ENCODE measurements at places on chromosomes 2 and 18.

DNA sequence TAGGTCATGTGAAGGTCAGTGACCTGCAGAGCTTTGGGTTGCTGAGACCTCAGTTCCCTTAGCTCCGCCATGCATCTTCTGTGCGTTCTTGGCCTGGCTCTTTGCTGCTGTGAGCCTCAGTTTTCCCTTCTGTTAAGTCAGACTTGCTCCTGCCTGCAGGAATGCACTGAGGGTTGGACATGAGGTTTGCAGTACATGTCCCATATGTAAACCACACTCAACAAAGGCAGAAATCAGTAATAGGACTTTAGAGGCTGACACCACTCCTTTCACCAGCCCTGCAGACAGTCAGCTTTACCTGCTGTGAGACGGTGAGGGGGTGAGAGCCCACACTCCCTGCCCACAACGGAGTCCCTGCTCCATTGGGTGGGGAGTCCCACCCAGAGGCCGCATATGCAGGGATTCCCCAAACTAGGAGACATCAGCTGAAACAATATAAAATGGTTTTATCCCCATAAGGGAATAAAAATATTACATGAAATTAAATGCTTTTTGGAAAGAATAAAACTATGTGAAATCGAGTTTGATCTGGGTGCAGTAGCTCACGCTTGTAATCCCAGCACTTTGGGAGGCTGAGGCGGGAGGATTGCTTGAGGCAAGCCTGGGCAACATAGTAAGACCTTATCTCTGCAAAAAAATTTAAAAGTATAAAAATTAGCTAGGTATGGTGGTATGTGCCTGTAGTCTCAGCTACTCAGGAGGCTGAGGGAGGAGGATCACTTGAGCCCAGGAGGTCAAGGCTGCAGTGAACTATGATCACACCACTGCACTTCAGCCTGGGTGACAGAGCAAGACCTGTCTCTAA lies 55.1 kb downstream of the MYO7B start:
- no peak for DNase-seq

- no peak for DNase-seq
Observed at GRCh38 chr18:30748541-30748940, 294.0 kb downstream of the DSC3 start.

DNA sequence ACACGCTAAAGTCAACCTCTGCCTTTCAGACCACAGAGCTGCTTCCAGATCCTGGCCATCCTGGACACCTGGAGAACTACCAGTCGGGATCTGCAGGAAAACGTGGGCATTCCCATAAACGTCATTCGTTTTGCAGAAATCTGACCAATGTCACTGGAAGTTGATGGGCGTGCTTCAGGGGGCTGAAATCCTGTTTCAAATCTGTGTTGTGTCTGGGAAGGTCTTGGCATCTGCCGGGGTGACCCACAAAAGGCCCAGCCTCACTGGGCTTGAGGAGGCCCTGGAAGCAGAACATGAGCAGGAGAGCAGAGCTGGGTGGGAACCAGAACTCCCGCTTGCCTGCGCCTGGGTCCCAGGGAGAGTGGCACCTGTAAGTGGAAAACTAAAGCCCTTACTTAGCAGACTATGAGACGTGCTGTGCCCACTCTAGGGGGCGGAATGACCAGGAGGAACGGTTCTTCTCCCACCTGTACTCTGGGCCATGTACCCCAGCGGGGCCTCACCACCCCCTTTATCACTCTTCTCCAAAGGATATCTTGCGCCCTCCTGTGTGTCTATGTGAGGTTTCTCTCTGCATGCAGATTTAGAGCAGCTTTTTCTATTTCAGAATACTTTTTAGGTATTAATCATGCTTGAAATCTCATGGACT lies 200.9 kb downstream of the FAM210A start:
- no peak for DNase-seq

- no peak for DNase-seq
Observed at GRCh38 chr2:70160545-70160944, 30.3 kb downstream of the C2orf42 start.

- no peak for DNase-seq
Observed at GRCh38 chr18:70461323-70462077, 172.7 kb downstream of the SOCS6 start.

DNA sequence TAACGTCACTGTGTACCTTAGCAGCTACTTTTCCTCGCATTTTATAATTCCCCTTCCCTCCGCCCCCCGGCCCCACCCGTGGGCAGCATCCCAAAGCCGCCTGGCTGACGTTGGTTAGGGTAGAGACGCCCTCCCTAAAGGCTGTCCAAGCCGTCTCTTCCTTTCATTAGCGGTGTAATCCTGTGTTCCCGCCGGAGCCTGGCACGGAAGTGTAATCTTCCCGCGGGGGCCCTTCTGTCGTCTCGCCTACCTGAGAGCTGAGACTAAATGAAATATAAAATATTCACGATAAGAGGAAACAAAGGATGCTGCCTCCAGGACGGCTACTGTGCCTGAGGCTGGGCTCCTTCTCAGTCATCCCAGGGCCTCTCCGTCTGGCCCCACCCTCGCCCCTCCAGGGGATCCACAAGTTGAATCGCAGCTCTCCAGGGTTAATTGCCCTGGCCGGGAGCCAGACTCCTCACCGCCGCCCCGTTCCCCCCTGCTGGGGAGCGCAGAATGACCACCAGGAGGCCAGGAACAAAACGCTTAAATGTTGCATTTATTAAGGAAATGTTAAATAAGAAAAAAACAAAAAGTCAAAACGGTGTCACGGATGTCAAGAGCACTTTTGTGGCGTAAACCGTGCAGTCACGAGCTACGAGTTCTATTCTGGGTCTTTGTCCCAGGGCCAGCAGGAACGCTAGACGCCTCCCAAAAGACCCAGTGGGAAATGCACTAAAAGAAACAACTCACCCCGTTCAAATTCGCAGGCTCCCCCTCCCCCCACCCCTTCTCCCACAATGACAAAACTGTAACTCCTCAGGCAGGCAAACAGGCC lies 1.5 kb downstream of the RPRM start:
- no peak for DNase-seq

DNA sequence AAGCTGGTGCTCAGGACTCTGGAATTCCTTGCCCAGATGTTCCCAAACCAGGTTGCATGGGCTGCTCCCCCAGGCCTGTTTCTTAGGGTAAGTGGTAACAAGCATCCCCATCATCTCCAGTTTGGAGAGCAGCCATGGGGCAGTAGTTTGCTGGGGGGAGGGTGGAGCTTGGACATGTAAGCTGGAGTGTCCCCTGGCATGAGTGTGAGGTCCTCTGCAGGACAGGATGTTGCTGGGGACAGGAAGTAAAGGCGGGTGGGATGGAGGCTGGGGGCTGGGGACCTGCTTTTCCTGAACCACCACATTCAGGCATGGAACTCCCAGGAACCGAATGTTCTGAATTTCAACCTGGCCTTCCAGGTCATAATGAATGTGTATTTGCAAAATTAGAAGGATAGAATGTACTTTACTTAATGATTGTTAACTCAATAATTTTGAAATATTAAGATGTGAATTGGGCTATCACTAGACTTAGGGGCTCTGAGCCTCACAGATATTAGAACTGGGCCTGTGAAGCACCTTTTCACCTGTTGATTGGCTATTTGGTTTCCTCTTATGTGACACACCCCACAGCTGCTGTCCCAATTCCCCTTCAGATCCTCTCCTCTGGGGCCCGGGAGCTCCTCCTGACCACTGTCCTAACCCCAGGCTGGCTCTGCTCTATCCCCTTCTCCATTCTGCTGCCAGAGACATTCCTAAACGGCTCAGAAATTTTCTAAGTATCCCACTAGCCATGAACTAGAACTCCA lies 66.4 kb upstream of the EPAS1 start:
- no peak for DNase-seq

DNA sequence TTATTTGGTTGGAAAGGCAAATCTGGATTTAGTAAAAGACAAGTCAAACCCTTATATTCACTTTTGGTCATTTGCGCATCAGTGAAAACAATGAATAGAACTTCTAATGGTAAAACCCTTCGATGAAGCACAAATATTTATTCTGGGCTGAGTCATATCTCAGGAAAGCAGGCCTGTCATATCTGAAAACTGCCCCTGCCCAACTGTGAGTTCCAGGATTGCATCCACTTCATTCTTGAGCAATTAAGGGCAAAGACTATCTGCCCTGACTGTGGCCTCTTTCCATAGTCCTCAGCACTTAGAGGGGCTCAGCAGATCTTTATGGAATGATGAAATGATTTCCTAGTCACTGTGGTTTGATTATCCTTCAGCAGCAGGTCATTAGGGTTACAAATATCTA lies 795.2 kb upstream of the ID2 start:
- DNase-seq, result no peak

DNA sequence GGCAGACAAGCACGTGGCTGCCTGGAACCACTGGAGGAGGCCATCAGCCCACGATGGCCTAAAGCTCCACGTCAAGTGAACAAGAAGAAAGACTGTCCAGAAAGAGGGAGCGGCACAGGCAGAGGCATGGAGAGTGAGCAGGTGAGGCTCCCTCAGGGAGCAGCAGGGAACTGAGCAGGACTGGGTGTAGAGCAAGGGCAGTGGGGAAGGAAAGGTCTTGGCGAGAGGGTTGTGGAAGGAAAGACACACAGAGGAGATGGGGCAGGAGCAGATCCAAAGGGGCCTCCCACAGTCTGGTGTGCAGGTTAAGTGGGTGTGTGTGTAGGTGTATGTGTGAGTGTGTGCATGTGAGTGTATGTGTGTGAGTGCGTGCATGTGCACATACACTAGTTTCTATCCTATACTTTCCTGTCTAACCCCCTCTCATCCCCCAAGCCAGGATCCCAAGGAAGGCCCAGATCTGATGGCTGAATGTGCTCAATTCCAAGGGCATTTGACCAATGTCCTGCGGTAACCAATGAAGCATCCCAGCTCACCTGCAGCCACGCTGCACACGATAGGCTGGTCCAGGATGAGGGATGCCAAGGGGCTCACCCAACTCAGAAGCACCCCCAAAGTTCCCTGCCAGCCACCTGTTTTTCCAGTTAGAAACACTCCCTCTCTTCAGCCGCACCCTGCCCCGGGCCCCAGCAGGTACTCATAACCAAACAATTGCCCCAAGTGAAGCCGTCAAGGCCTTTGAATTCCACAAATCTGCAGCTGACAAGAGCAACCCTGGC lies 262.5 kb upstream of the RAB6C start:
- DNase-seq, result no peak

DNA sequence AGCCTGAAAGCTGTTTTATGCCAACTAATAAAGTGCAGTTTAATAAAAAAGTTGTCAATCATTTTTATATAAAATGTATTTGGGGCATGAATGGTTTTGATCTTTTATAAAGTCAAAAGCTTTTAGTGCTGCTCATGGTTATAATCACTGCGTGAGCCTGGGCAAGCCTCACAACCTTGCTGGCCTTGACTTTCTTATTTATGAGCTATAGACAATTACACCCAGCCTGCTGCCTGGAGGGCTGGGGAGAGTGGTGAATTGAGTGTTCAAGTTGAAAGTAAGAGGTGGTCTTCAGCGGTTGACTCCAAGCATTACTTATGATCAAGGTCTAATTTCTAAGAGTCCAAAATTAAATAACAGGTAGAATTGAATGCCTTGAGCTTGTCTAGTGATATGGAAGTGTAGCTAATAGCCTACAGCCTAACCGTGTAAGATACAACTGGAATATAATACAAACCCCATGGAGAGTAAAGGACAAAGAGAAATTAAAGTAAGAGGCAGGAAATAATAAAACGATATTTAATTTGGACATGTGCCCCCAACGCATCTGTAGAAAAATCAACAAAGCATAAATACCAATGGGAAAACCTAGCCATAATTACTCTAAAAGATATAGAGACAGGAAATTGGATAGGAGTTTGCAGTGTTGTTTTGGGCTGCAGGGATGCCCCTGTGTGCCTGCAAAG lies 106.0 kb upstream of the CYP1B1 start:
- no peak for DNase-seq

DNA sequence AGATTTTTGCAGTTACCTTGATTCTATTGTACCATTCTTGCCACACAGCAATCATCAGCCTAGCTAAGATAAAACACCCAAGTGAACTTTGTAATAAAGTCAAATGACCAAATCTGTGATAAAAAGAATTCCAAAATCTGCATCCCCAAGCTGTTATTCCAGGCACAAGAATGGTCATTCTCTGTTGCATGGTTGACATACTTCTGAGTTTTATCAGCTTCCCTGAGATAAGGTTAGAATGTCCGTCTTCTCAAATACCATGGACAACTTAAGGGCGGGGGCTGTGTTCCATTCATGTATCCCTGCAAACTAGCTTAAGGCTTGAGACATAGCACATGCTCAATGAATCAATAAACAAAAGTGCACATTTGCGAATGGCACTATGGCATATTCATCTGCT lies 8.1 kb upstream of the BMP10 start:
- no peak for DNase-seq

- DNase-seq, result no peak
Observed at GRCh38 chr2:163493359-163494298, 242.2 kb downstream of the FIGN start.

DNA sequence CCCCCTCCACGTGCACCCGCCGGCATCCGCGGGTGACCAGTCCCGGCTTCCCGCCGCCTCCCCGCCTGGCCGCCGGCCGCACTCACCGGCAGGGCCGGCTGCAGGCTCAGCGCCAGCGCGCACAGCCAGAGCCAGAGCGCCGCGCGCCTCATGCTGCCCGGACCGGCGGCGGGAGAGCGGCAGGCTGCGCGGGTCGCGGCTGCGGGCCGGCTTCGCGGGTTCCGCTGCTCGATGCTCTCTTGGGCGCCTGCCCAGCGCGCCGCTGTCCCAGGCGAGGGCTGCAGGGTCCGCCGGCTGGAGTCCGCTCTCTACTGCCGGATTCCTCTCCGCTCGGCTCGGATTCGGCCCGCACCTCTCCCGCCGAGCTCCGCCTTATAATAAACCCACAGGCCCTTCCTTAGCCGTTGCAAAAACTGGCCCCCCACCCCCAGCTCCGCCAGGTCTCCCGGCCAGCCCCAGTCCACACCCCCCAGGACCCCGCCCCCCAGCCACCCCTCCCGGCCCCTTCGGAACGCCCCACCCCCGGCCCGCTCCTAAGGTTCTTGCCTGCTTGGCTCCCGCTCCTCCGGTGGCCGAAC lies at the start of gene SDC1:
Gene SDC1 (minus strand): TSS at position 415 of the 578 bp plus-strand sequence. CDS start 263 bp downstream, at position 152.
- DNase-seq, result peak; percentile 74

GRCh38 chr2:24382363-24383073 lies 22.2 kb upstream of the ITSN2 start:
- no peak for DNase-seq

GRCh38 chr2:127810156-127810618 lies 784 bp downstream of the WDR33 start:
- DNase-seq, result no peak

DNA sequence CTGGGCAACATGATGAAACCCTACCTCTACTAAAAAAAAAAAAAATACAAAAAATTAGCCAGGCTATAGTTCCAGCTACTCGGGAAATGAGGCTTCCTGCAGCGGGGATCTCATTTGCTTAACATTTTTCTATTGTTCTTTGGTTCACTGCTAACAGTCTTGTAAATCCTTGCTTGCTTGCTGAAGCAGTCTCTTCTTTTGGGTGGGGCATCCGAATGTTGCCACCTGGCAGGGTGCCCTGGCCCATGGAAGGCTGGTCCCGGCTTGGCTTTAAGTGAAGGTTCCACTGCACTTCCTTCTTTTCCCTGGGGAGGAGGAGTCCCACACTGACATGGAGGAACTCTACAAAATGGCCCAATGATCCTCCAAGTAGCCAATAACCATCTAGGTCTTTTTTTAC lies 6.0 kb upstream of the ANKRD29 start:
- DNase-seq, result no peak

Measured in liver (tissue), 10 donors.